ENCODE measurements at places on chromosomes 5 and 9.
A peak's percentile ranks its signal among the peaks of the same experiment; 100 is the strongest.

- no peak for DNase-seq
These were observed 37.9 kb upstream of the TTC1 start for GRCh38 chr5:159971038-159971437.

DNA sequence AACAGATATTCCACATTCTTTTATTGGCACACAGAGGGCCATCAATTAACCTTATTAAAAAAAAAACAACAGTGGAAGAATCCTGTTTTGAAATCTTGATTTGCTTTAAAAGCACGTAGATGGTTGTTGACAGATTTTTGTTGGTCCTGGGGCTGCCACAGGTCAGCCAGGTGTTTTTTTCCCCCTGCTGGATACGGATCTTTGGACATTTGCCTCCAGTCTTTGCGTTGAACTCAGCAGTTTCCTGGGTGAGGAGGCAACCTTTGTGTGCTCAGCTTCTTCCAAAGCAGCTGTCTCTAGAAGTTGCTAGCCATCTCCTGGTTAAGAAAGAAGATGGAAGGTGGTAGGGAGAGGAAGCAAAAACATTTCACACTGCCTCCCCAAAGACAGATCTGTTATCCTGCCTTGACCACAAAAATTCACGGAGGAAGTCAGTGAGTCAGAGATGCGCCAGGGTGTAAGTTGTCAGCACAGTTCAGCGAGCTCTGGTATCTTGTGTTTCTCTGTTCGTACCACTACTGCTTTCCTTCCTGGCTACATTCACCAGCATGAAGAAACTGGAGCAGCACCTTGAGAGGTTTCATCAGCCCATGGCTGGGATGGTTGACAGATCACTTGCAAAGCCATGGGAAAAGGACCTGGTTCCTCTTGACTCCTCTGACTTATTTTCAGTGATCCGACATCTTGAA lies 207.3 kb downstream of the ARHGAP26 start:
- no peak for DNase-seq

DNA sequence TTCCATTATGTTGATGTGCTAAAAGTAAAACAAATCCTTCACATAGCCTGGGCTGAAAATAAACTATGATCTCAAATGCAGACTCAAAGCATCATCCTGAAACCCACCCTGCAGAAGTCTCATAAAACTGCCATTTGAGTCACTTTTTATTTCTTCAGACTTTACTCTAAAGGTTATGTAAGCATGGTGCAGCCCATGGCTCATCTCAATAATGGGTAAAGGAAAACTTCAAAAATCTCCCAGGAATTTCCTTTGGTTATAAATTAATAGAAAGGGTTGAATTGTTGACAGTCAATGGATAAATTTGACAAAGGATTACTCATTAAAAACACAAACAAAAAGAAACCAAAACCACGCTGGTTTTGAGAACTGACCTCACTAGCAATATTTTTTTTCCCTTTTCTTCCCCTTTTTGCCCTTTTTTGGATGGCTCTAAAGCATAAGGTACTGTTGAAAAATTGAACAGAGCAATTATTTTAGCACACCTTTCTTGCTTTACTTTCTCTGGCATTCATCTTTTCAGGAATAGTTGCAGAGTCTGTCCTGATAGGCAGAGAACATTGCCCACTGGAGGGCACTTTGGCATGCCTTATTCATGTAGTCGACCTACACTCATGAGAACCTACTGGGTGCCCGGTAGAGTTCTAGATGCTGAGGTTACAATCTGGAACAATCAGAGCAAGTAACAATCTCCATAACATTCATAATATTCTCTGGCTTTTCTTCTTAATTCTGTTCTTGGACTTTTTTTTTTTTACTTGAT lies 191.4 kb downstream of the TMEM167A start:
- DNase-seq, result no peak

DNA sequence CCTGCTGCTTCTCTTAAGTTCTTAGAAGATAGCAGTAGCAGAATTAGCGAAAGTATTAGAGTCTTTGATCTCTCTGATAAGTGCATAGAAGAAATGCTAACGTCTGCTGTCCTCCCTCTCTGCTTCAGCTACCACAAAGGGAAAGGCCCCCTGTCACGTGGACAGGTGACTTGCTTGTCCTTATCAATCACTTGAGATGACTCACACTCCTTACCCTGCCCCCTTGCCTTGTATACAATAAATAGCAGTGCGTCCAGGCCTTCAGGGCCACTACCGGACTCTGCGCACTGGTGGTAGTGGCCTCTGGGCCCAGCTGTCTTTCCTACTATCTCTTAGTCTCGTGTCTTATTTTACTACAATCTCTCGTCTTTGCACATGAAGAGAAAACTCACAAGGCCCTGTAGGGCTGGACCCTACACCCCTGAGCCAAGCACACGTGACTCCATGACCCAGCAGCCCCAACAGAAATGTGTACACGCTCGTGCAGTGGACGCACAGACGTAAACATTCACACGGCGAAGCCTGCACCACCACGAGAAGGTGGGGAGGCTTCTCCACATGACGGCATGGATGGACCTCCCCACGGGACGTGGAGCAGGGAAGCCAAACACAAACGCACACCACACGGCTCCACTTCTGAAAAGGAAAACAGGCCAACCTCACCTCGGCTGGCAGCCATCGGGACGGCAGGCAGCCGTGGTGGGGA lies 38.3 kb downstream of the PNPLA7 start:
- no peak for DNase-seq

- no peak for DNase-seq
These were observed 37.3 kb downstream of the PBX3 start for GRCh38 chr9:125784286-125785049.

- DNase-seq, result peak; percentile 25
These were observed 37.8 kb downstream of the GABRP start for GRCh38 chr5:170821257-170821800.

- no peak for DNase-seq
These were observed 24.1 kb upstream of the TNC start for GRCh38 chr9:115142090-115142489.

DNA sequence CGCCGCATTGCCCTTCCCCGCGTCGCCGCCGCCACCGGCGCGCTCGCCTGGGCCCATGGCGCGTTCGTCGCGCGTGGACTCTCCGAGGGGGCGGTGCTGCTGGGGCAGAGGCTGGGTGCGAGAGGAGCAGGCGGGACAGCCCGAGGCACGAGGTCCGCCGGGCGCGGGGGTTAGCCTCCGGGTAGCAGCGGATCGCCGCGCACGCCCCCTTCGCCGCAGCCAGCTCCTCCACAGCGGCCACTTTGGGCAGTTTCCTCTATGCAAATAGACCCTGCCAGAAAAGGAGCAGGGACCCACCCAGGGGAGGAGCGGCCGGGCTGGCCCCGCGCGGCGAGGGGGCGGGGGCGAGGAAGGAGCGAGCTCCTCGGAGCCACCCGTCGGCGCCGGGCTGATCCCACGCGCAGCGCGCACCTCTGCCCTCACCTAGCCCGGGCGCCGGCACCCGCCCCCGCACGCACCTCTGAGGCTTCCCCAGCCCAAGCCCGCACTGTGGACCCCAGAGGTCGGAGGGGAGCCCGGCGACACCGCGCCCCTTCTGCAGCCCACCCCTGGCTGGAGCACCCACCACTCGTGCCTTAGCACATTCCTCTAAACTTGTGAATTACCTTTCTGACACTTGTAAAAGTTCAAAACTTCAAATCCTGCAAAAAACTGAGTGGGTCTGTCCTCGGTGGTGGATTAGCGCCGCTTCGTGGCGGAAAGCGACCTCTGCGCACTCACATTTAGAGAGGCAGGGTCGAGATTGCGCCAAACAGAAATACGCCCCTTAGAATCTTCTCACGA lies at the start of gene COL23A1:
Gene COL23A1 (minus strand): TSS at position 253 of the 783 bp plus-strand sequence.
- DNase-seq, result peak; percentile 42

DNA sequence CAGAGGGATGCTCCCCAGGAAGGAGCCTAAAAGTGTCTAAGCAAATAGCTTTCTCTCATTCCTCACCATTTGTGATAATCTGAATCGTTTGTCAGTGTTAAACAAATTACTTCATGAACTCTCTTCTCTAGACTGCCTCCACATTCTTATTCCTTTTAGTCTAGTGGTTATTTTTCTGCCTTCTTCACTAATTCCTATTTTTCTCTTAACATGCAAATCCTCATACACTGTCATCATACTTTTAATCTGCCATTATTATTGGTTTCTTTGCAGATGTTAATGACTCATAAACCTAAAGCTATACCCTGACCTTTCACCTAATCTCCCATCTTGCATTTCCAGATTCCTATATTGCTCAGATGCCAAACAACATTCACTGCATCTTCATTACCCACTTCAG lies 428.9 kb downstream of the EFNA5 start:
- no peak for DNase-seq

DNA sequence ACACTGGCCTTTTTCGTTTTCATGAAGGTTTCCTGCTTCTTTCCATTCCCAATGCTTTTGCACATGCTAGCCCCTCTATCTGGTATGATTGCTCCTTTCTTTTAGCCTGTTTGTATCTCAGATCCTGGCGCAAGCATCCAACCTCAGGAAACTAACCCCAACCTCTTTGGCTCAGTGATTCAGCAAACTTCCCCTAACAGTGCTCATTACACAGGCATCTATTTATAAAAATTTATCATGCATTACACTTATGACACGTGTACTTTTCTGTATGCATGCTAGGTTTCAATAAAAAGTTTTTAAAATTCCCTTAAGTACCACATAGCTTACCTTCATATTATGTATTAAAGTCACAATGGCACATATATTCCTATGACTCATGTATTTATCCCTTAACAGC lies 218.9 kb downstream of the EPB41L4A start:
- DNase-seq, result no peak

DNA sequence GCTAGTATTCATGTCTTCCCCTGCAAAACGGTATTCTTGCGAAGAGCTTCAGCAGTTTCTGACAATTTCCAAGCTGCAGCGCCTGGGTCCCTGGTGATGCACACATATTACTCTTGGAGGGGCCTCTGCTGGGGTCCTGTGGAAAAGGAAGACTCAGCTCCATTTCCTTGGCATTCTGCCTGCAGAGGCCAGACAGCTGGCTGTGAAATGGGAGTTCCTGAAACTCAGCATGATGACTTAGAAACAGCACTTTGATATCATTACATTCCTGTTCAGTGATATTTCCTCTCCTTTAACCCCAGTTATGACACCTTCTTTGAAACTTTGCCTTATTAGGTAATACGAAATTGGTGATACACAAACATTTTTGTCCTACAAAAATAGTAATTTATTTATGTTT lies 98.5 kb downstream of the APBA1 start:
- no peak for DNase-seq

- no peak for DNase-seq
These were observed 1118.6 kb upstream of the DMAC1 start for GRCh38 chr9:8917956-8918739.

DNA sequence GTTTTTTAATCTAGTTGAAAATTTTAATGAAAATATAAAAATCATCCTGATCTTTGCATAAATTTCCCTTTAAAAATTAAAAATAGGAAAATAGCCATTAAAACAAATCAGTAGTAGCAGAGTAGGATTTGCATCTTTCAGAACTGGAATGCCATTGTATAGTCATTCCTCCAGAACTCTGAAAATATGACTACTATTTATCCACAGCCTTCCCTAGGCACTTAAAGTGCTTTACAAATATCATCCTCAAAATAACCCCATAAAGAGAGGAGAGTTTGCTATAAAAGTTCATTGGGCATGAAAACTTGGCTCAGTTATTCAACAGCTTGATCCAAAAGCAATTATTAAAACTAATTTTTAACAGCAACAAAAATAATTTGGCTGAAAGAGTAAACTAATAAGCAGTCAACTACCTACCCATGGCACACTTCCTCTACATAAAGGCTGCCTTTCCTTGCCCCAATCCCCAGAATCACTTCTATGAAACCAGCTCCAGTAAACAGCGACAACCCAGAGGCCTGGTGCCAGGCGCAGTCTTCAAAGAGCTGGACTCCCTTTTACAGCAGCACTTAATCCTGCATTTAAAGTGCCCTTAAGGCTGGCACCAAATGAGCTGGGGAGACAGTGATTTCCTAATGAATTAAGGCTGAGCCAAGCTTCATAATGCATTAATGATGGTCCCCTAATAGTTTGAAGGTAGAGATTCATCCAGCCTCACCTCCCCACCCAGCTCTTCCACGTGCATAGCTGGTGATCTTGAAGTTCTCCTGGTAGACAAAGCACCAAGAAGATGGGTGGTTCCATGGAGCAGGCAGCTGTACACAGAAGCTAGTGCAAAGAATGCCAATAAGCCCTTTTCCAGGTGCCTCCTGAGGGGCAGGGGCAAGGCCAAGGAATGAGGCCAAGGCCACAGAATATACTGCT lies 36.1 kb downstream of the LHFPL2 start:
- no peak for DNase-seq

DNA sequence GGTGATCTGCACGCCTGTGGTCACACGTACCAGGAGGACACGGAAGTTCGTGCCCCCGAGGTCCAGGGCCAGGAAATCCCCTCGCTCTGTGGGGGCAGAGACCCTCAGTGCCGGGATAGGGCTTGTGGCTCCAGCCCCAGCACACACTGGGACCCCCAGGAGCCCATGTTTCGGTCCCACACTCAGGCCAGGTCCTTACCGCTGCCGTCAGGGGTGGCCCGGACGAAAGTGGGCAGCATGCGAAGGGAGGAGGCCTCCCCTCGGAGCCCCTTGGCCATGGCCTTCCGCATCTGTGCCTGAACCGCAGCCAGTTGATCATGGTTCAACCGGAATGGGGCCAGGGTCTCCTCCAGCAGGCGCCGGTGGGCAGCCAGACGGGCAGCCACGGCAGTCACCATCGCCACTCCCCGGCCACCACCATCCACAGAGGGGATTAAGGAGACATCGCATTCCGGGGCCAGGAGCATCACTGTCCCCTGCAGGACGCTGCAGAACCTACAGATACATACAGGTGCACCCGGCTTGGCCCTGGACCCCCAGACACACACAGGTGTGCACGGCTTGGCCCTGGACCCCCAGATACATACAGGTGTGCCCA lies 11.8 kb downstream of the HK3 start:
- no peak for DNase-seq
